Esophagus muscularis mucosa (tissue), 4 donors: ENCODE measurements at places on chromosomes 16 and 17. TPM values are rescaled to one million over a fixed set of nuclear protein-coding genes. Genes with fewer than 3 reads are reported as not detected.
A peak's percentile ranks its signal among the peaks of the same experiment; 100 is the strongest.

- peaks cover 10% of the 10 kb centered on the region for H3K4me1 ChIP-seq
- no peak overlapping the region for H3K27ac ChIP-seq
- no peak for DNase-seq
- H3K36me3 ChIP-seq, result no peaks in the 10 kb centered on the region
- H3K4me3 ChIP-seq, result no peak overlapping the region
These were observed 48.3 kb upstream of the MAF start for GRCh38 chr16:79648826-79649225.

DNA sequence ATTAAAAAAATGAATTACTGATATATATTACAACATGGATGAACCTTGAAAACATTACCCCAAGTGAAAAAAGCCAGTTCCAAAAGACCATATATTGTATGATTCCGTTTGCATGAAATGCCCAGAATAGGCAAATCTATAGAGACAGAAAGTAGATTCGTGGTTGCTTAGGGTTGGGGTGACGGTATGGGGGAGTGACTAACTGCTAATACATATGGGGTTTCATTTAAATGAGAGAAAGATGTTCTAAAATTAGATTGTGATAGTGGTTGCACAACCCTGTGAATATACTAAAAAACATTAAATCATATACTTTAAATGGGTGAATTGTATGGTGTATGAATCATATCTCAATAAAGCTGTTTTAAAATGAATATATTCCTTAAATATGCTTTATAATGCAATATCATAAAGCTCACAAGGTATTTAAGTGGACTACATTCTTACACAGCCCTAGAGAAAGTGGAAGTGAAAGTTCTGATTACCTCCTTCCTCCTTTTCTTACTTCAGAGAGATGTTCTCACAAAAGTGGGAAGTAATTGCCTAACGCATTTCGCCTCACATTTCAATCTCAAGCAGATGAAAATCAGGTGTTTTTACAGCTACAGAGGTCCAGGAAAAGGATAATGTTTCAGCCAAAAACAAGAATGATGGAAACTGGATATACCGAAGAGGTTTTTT is 142.7 kb upstream of the GNAO1 start:
- H3K27me3 ChIP-seq, result no peaks in the 10 kb centered on the region
- DNase-seq, result peak; percentile 24
- H3K4me1 ChIP-seq, result no peaks in the 10 kb centered on the region
- H3K4me3 ChIP-seq, result no peak overlapping the region
- H3K27ac ChIP-seq, result no peak overlapping the region
- H3K36me3 ChIP-seq, result no peaks in the 10 kb centered on the region

DNA sequence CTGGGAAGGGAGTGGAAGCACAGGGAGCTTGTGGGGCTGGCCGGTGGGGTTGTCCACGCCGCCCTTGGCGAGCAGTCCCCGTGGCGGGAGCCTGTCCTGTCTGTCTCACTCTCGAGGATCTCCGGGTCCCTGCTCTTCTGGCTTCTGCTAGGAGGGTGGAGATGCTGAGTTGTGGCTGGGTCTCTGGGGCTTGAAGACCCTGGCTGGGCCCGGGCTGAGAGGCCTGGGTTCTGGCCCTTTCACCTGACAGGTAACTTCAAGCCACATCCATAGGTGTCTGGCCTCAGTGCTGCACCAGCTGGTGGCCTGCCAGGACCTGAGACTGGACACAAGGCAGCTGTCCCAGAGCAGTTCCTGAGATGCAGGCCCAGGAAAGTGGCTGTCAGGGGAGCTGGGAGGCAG is 46.7 kb downstream of the PRMT7 start:
- DNase-seq, result no peak
- H3K27me3 ChIP-seq, result no peaks in the 10 kb centered on the region
- peaks cover 77% of the 10 kb centered on the region for H3K36me3 ChIP-seq
- H3K4me1 ChIP-seq, result no peaks in the 10 kb centered on the region
- no peak overlapping the region for H3K4me3 ChIP-seq

GRCh38 chr16:82319038-82319437 is 149.0 kb upstream of the MPHOSPH6 start:
- H3K4me3 ChIP-seq, result no peak overlapping the region
- peaks cover 8% of the 10 kb centered on the region for H3K4me1 ChIP-seq
- DNase-seq, result no peak
- no peaks in the 10 kb centered on the region for H3K36me3 ChIP-seq
- H3K27me3 ChIP-seq, result no peaks in the 10 kb centered on the region

- no peak overlapping the region for H3K4me3 ChIP-seq
- no peaks in the 10 kb centered on the region for H3K27me3 ChIP-seq
- DNase-seq, result no peak
- no peaks in the 10 kb centered on the region for H3K4me1 ChIP-seq
- no peak overlapping the region for H3K27ac ChIP-seq
- peaks cover 24% of the 10 kb centered on the region for H3K36me3 ChIP-seq
These were observed 18.3 kb upstream of the HAS3 start for GRCh38 chr16:69087161-69087581.

- no peaks in the 10 kb centered on the region for H3K36me3 ChIP-seq
- no peak overlapping the region for H3K4me3 ChIP-seq
- H3K4me1 ChIP-seq, result no peaks in the 10 kb centered on the region
These were observed 106.2 kb upstream of the ZNF469 start for GRCh38 chr16:88276591-88276990.

DNA sequence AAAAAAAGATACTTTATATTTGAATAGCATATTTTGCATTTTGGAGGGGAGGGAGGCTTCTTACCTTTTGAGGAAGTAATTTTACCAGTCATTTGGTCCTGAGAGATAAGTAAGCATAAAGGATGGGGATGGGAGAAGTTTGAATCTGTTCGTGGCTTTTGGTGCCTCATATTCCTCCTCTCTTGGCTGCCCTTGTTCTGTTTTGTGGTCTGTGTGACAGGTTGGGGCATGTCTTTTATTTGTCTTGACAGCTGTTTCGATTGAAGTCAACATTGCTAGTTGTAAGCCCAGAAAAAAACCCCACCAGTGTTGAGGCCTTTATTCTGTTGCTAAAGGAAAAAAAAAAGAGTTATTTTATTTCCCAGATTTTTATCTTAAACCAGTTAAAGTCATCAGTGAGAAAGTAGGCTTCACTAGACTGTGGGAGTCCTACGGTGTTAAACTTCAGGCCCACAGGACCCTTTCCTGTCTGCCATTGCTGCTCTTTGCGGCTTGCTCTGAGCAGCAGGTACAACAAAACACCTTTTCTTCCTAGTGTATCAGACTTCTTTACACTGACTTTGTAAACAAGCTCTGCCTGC is 11.4 kb downstream of the SLC7A6 start:
- peak overlapping the region; percentile 69 for H3K27ac ChIP-seq
- DNase-seq, result no peak
- H3K27me3 ChIP-seq, result no peaks in the 10 kb centered on the region
- peaks cover 33% of the 10 kb centered on the region for H3K36me3 ChIP-seq
- no peak overlapping the region for H3K4me3 ChIP-seq

Gene TOX3
- not detected for total RNA-seq

Gene YPEL2
- 27.7 TPM for total RNA-seq

Gene VTN
- 1.3 TPM for total RNA-seq

Gene KRTAP1-5
- total RNA-seq, result not detected

Gene C16orf92
- not detected for total RNA-seq

Gene KRTAP4-1
- not detected for total RNA-seq

Gene SEC14L5
- 1.8 TPM for total RNA-seq

Gene GRAPL
- not detected for total RNA-seq

Gene NEUROD2
- total RNA-seq, result not detected

Gene TSPAN10
- total RNA-seq, result 0.92 TPM

Gene ZC3H18
- 28.2 TPM for total RNA-seq
